ENCODE measurements at places on chromosomes 12 and 14.

DNA sequence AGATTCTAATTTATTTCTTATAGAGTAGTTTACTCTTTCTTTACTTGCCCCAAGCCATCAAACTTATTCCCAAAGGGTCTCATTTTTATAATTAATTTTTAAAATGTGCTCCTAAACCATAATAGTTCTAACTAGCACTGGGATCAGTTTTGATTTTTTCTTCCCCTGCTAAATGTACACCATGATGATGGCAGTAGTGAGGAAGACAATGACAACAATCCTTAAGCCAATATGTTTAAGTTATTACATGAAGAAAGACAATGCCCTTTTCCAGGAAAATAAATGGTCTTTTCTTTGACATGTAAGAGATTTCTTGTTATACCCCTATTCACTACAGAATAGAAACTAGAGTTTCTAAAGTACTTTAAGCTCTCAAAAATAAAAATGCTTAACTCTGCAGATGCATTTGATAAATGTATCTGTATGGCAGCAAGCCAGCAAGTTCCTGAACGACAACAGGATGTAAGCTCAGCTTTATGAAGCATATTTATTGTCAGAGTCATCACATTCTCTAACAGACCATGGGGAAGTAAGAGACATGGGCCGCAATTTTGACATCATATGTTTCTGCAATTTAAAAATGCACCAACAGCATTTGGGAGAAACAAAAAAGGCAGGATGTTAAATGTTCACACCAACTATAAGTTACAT, 36.0 kb upstream of the SNX6 start:
- no peak for DNase-seq

DNA sequence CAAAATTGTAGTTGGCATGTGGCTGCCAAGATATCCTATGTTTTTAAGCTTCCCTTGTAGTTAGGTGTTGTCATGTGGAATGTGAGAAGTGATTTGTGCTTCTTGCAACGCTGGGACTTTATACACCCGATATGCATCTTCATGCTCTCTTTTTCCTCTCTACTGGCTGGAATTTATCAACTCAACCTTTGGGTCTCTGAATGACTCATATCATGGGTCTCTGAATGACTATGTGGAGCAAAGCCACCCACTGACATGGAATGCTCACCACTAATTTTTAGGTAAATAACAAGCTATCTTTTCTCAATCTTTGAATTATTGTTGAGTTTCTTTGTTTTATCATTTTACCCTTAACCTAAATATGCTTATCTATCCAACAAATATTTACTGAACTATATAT, 144.6 kb downstream of the ATP23 start:
- DNase-seq, result no peak

DNA sequence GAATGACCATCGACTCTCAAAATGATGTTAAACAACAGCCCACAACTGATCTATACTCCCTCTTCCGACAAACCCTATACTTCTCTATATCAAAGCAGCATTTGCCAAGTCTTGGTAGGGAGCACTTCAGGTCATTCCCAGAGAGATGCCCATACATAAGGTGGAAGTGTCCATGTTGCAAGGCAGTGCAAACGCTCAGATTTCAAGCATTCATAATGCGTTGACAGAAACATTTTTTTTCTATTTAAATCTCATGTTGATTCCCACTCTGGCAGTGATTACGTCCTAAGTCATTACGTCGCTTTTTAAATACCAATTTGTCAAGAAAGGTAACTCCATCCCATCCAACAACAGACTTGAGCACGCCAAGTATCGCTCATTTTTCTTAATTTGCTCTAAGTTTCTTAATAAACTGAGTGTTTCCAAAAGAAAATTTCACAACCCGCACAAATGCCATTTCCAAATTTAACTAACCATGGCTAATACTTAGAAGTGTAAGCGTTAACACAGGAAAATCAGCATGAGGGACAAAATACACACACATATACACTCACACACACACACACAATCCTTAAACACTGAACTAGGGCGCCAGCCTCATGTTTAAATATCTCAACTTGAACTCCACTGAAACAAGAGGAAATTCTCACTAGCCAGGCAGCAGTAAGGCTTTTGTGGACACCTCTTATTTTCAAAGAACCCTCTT, 1.1 kb downstream of the GXYLT1 start:
- no peak for DNase-seq

DNA sequence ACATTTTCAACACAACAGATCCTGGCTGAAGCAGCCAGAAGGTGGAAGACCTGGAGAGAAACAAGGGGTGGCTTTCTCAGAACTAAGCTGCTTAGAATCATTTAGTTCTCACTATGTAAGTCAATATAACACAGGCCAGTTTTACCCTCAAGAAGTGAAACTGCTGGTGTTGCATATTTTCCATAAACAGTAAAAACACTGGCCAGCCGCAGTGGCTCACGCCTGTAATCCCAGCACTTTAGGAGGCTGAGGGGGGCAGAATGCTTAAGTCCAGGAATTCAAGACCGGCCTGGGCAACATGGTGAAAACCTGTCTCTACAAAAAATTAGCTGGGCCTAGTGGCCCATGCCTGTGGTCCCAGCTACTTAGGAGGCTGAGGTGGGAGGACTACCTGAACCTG, 11.6 kb downstream of the STX2 start:
- no peak for DNase-seq

DNA sequence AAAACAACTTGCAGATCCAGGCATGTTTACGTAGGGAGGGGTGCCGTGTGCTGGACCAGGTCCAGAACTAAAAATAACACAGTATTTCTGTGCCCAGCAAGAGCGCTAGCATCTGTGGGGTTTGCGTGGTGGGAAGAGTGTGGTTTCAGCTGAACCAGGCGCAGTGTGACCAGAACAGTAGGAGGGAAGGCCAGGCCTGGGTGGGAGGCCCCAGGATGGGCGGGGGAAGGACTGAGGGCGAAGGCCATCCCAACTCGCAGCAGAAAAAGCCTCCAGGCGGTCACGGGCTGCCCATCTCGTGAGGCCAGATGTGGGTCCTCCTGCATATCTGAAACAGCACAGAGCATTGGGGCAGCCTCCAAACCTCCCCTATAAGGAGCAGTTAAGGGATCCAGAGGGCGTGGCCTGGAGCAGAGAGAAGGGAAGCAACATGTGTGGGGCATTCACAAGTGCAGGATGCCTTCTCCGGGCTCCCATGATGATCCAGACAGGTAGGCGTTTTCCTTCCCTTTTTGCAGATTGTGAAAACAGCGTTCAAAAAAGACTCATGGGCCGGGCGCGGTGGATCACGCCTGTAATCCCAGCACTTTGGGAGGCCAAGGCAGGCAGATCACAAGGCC, 17.8 kb upstream of the CD9 start:
- no peak for DNase-seq

Measured in COR-L47 (cell line).